ENCODE measurements at places on chromosomes 16 and 17.

- no peak for DNase-seq
Measured at GRCh38 chr17:80124351-80124981, 22.5 kb downstream of the EIF4A3 start.

DNA sequence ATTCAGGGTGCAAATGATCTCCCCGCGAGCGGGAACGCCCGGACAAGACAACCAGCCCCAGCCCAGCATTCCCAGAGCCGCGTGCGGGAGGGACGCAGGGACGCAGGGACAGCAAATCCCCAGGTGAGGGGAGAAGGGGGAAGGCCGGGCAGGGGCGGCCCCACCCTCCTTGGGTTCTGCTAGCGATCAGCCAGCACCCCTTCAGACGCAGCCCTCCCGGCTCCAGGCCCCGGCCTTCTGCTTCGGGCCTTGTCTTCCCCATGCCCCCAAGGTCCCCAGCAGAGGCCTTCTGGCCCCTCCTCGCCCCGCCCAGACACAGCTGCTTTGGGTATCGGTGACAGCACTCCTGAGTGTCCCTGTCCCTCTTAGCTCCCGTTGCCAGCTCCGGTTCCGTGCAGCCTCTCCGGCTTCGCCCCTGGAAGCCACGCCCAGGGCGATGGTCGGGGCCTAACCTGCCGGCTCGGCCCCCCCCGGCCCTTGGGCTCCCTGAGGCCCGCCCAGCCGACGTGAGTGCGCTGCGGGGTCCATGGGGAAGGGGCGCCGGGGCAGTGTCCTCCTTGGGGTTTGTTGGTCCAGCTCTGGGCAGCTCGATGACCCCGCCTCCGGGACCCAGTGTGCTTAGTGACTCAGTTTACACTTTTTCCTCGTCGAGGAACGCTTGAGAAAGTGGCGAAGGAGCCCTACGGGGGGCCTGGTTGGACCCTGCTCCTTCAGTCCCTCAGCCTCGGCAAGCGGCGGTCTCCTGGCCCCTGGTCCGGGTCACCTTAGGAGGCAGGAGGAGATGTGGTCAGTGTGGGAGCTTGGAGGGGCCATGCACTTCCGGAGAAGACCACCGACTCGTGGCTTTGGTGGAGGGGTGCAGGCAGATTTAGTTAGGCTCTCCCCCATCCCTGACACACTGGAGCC, 50.5 kb upstream of the AMZ2 start:
- DNase-seq = no peak

GRCh38 chr16:89841275-89841674, 13.0 kb downstream of the SPIRE2 start:
- no peak for DNase-seq

DNA sequence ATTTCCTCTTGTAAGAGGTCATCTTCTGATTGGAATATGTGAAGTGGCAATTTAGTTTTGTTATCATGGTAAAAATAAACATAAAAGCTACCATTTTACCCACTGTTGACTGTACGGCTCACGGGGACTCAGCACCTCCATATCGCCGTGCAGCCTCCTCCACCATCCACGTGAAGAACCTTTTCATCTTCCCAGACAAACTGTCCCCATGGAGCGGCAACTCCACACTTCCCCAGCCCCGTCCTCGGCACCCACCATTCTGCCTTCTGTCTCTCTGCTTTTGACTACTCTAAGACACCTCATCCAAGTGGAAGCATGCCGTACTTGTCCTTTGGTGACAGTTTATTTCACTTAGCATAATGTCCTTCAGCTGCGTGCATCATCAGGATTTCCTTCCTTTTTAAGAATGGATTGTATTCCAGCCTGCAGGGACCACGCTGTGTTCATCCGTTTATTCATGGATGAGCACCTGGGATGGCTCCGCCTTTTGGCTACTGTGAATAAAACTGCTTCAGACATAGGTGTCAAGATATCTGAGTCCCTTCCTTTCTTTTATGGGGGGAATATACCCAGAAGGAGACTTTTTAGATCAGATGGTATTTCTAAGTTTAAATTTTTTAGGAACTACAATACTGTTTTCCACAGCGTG, 14.3 kb downstream of the FBXO31 start:
- no peak for DNase-seq

GRCh38 chr16:9372934-9373890, 281.8 kb downstream of the HAPSTR1 start:
- no peak for DNase-seq

GRCh38 chr16:2779151-2779920, 2.3 kb upstream of the ELOB start:
- DNase-seq = no peak

DNA sequence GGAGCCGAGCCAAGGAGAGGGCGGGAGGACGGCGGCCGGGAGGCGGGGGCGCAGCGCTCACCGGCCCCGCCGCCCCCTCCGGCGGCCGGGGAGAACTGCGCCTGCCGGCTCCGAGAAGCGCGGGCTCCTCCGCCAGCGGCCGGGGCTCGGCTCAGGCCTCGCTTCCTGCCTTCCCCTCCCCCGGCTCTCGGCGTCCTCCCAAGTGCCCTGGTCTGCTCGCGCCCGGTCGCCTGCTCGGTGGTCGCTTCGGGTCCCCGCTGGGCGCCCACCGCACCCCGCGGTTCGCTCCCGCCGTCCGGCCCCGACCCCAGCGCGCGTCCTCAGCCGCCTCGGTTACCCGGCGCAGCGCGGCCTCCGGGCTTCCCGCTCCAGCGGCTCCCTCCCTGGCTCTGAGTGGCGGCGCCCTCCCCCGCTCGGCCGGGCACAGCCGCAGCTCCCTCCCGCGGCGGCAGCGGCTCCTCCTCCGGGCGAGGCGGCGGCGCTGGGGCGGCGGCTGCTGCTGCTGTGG, 313 bp downstream of the UBTF start:
- DNase-seq = no peak

DNA sequence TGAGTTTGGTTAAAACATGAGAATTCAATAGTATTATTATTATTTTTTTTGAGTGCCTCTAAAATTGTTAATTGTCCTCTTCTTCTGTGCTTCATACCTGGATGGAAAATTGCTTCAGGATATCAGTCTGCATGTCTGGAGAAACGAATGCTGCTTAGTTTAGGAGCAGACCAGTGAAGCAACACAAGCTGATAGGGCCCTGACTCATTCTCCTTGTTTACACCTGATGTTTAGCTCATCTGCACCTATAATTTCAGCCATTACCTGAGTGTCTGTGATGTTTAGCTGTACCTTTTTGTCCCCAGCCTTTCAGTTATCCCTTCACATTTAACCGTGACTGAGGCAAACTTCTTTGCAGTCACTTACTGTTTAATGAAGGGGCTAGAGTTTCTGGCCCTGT, 14.8 kb downstream of the SNTB2 start:
- no peak for DNase-seq

DNA sequence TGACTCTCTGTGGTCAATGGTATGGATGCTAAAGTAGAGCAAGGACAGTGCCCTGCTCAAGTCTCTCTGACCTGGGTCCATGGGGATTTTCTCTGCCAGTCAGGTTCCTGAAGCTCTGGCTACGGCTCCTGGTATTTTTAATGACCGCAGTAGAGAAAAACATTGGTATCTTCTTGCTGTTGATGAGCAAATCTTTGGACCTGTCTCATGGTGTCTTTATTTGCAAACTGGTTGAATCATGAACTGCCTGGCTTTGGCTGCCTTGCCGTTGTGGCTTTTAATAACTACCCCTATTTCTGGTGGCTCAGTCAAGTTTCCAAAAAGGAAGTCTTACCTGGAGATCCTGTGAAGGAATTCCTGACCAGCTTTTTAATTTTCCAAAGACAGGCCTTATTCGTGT, 8.7 kb downstream of the FAM234A start:
- DNase-seq = no peak
